ENCODE measurements at places on chromosomes 6 and 20.
A peak's percentile ranks its signal among the peaks of the same experiment; 100 is the strongest.

GRCh38 chr6:3438190-3439167 is 18.4 kb downstream of the SLC22A23 start:
- DNase-seq, result peak; percentile 76

DNA sequence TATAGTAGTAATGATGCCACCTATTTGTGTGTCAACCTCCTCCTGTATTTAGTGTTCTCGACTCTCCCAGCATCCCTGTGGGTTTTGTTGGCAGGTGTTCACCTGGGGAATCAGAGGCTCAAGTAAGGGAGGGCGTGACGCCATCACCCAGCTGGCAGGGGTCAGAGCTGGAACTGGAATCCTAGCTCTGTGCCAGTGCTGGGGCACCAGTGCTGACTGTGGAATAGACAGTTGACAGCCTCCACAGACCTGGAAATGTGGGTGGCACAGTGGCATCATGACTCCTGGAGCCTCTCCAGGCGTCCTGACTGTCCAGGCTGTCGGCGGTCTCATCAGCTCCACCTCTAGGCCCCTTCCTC is 102.8 kb downstream of the SYCP2 start:
- no peak for DNase-seq

- peak; percentile 92 for DNase-seq
These were observed 18.0 kb downstream of the ATP9A start for GRCh38 chr20:51750037-51750769.

DNA sequence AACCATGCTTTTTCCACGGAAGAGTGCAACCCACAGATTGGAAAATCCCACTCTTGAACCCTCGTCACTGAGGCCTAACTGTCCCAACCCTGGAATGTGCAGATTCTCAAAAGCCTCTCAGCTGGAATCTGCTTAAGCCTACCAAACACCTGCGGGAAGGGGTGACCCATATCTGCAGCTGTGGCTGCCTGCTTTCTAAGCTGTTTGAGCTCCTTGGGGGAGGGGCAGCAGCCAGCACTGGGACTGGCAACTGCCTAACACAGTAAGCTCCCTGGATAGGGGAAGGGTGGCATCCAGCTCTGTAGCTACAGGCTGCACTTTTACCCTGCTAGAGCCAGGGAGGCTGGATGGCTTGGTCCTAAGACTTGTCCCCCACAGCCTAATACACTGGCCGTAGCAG is 579.6 kb downstream of the COL12A1 start:
- no peak for DNase-seq

- DNase-seq, result peak; percentile 72
These were observed 88.1 kb upstream of the STMND1 start for GRCh38 chr6:17013701-17014100.

DNA sequence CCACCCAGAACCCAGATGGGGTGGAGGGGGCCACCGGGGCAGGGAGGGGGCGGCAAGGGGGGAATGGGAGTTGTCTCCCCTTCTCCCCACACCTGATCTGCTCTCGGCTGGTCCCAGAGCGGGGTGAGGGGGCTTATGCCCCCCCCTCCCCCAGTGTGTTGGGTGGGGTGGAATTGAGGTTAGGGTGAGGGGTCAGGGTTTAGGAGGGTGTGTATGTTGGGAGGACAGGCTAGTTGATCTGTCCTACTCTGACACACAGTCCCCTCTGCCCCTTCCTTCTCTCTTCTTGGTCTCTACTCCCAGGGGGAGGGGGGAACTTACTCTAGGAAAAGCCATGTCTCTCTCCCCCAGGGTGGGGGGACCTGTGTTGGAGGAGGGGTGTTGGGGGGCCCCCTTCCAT is 1.9 kb upstream of the ZBTB9 start:
- no peak for DNase-seq

GRCh38 chr20:54048481-54048880 is 21.9 kb downstream of the BCAS1 start:
- no peak for DNase-seq

GRCh38 chr6:71079677-71080076 is 122.8 kb upstream of the B3GAT2 start:
- peak; percentile 24 for DNase-seq

- peak; percentile 39 for DNase-seq
These were observed 11.9 kb downstream of the SULF2 start for GRCh38 chr20:47773371-47773786.

DNA sequence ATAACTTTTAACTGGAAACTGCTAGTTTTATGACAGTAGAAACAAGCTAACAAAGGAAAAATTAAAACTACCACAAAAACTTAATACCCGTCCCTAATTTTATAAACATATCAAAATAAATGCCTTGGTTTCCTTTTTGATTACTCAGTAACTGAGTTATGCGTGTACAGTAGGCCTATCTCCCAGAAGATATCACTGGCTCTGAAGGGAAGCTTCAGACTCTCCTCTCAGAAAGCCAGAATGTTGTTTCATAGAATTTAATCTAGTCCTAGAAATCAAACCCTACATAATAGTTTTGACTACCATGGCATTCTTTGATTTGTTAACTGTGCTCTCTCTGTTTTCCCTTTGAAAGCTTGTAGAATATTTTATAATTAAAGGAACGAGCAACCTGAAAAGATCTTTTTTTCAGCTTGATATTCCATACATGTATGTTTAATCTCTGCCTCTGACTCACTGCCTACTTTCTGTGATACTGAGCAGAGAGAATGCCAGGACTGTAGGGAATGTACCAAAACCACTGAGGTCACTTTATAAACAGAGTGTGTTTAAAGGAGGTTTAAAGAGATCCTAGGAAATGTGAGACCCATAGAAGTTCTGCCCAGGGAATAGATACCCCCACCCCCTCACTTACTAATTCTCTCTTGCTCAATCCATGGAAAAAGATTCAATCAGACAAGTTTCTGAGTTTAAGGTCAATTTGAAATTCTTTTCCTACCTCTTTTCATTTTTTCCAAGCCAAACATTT is 311.5 kb downstream of the HDGFL1 start:
- peak; percentile 94 for DNase-seq

- no peak for DNase-seq
These were observed 287.5 kb downstream of the ZFAND3 start for GRCh38 chr6:38107073-38107472.

DNA sequence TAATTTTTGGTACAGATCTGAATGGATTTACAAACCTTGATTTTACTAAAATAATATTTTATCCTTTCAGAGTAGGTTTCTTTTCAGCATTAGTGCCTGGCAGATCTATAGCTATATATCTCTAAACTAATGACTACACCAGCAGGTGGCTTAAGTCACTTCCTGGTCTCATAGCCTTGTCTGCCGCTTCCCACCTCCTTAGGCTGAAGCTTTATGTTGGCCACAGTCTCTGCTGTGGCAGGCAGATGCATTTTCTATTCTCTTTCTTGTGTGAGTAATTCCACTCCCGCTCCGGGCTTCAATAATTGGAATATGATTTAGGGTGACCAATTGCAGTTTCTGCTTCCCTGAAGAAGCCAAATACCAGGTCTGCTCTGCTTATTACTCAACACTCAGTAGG is 226.8 kb upstream of the HS3ST5 start:
- no peak for DNase-seq

DNA sequence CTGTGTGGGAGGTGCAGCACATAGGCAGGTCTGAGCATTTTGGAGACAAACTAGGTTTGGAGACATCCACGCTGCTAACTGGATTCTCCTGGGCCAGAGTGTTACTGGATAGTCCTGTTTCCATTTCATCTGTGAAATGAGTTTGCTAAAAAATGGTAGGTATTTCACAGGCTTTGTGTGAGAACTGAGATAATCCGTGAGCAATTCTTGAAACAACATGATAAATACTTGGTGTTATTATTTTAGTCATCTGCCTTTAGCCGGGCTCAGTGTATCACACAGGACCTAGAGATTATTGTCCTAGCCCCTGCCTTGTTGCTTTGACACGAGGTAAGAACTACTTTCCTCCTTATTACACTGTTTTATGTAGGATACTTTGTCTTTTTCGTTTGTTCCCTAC is 63.0 kb downstream of the PRR18 start:
- DNase-seq, result no peak

GRCh38 chr6:55046869-55047422 is 127.4 kb upstream of the HCRTR2 start:
- DNase-seq, result no peak

- DNase-seq, result no peak
These were observed 9.5 kb upstream of the DNAJC5 start for GRCh38 chr20:63885264-63886053.

- no peak for DNase-seq
These were observed 16.4 kb upstream of the IGF2R start for GRCh38 chr6:159952289-159953005.

GRCh38 chr6:152648105-152648504 is 10.9 kb upstream of the SYNE1 start:
- DNase-seq, result peak; percentile 59

GRCh38 chr20:64130876-64131275 is 23.5 kb upstream of the NPBWR2 start:
- DNase-seq, result no peak

- DNase-seq, result no peak
These were observed 499 bp downstream of the TTI1 start for GRCh38 chr20:38032585-38033329.

DNA sequence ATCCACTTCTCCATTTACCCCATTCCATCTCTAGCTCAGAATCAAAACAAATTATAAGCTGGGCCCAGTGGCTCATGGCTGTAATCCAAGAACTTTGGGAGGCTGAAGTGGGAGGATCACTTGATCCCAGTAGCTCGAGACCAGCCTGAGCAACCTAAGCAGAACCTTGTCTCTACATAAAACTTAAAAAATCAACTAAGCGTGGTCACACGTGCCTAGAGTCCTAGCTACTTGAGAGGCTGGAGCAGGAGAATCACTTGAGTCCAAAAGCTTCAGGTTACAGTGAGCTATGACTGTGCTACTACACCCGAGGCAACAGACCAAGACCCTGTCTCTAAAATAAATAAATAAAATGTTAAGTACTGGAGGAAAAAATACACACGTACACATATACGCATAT is 74.7 kb upstream of the RUNX2 start:
- no peak for DNase-seq

- peak; percentile 83 for DNase-seq
These were observed 20.9 kb upstream of the PNPLA1 start for GRCh38 chr6:36248980-36249379.

DNA sequence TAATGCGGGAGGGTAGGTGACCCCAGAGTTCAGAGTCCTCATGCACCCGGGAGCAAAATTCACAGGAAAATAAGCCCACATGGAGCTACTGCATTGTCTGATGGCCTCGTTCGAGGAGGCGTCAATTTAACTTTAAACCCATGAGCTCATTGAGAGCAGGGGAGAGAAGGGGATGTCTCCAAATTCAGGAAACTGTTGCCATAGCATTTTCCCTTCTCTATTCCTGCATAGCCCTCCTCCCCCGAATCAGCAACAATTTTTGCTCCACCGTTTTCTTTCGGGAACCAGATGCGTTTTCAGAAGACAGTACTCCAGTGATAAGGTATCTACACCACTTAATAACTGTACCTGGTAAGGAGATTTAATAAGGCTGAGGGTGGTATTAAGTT is 324 bp upstream of the LAMP5 start:
- DNase-seq, result no peak

DNA sequence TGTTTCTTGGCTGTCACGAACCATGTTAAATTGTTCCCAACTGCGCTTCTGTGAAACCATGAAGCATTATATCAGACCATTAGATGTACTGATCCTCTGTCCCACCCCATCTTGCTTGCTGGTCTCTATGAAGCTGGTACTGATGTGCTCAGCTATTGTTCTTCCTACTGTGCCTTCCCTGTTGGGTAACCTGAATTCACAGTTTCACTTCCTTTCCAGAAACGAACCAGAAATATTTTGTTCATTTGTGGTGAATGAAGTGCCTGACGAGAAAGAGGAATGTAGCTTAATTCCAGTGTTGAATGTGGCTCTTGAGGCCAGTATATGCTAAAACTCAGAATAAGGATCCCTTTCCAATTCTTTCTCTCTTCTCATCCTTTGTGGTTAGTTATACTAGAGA is 58.1 kb upstream of the SNAP91 start:
- no peak for DNase-seq

DNA sequence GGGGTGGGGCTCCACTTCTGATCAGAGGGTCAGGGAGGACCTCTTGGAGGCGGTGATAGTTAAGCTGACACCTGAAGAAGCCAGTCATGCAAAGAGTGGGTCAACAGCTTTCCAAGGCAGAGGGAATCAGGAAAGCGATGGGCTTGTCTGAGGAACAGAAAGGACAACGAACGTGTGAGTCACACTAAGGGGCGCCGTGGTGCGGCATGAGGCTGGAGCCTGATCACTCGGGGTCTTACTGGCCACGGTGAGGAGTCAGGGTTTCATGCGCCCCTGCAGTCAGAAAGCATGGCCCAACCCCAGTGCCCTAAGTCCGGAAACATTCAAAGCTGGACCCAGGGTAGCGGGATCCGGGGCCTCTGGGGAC is 50.6 kb upstream of the SLC32A1 start:
- no peak for DNase-seq

DNA sequence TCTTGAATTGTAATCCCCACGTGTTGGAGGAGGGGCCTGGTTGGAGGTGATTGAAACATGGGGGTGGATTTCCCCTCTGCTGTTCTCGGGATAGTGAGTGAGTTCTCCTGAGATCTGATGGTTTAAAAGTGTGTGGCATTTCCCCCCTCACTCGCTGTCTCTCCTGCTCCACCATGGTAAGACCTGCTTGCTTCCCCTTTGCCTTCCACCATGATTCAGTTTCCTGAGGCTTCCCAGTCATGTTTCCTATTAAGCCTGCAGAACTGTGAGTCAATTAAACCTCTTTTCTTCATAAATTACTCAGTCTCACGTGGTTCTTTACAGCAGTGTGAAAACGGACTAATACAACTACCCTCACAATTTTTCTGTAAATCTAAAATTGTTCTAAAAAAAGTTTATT is 26.8 kb upstream of the FAM184A start:
- DNase-seq, result no peak

GRCh38 chr6:92047860-92048259 is 1371.5 kb downstream of the EPHA7 start:
- DNase-seq, result no peak

GRCh38 chr6:122676146-122676545 is 65.9 kb downstream of the PKIB start:
- no peak for DNase-seq

- no peak for DNase-seq
These were observed 116.8 kb downstream of the CHD6 start for GRCh38 chr20:41501376-41501775.

GRCh38 chr20:14553774-14554534 is 216.5 kb upstream of the FLRT3 start:
- peak; percentile 44 for DNase-seq

DNA sequence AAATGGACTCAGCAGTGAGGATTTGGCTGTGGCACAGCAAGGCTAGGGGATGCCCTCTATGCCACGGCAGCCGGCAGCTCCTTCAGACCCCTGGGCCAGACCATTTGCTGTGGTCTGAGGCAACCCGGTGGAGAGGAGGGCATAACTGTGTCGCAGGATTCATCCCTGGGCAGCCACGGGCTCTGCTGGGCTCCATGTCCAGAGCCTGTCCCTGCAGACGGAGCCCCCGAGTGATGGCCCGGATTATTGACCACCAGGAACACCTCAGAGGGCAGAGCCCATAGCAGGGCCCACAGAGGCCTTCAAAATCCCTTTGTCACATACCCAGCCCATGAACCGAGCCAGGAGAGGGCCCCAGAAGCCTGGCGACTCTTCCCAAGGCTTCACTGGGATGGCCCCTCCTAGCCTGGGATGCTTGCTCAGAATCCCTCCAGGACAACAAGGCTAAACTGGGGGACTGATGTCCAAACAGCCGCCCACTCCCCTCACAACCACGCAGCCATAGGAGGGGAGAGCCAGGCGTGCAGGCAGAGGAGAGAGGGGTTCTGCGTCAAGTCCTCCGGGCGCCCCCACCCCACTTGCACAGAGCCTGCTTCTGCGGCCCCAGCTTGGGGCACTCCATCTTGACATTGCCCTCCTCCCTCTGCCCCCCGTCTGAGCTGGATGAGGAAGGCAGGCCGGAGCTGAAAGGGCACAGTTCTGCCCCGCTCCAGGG is 68.2 kb upstream of the AFDN start:
- no peak for DNase-seq

- DNase-seq, result peak; percentile 91
These were observed 30.4 kb downstream of the AFDN start for GRCh38 chr6:167856999-167857660.
